ENCODE measurements at places on chromosomes 1 and 21.

DNA sequence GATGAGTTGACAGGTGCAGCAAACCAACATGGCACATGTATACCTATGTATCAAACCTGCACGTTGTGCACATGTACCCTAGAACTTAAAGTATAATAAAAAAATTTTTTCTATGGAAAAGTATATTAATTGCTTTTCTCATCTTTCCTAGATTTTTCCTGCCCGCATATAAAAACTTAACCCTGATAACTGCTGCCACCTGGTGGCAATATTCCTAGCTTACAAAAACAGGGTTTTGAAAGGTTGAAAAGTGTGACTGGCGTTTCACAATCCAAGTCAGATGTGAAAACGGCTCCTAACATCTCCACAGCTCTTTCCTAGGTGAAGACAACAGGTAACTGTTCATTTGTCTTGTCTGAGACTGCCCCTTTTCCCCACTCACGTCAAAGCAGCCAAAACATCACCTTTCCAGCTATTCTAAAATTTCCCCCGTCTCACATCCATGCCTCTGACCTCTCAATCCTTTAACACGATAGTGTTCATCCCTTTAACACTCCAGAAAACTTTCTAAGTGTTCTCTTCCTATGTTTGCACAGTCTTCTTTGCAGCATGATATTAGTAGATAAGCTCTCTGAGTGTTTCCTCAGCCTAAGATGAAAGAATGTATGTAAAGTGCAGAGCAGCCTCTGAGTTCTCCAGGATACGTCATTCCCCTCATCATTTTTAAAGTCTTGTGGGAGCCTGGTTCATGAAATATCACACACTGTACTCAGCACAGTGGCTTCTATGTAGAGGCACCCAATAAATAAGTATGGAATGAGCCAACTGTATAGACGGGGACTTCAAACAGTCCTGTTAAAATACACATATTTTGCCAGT lies 27.5 kb downstream of the OVGP1 start:
- DNase-seq = no peak

- DNase-seq = no peak
These were observed 61.0 kb downstream of the TOR3A start for GRCh38 chr1:179142889-179143299.

DNA sequence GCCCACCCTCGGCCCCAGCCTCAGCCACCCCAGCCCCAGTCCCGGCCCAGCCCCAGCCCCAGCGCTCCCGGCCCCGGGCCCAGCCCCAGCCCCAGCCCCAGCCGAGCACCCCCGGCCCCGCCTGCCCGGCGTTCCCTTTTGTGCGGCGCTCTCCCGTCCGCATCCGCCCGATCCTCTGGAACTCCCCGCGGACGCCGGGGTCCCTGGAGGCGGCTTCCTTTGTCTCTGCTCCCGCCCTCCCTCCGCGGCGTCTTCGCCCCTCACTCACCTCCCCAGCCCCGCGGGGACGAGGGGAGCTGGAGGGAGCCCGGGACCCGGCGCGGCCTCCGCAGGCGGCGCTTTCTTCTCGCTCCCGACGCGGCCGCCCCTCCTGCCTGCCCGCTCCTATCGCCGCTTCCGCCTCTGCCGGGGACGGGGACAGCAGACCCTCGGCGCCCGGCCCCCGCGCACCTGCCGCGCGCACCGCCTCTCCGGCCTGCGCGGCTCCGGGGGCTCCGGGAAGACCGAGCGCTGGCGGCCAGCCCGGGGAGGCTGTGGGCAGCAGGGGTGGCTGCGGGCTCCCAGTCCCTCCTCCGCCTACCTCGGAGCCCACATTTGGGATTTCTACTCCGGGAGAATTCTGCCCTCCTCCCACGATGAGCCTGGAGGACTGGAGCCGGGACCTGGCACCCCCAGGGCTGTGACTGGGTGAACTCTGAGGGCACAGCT lies 14.0 kb downstream of the AGRN start:
- no peak for DNase-seq

DNA sequence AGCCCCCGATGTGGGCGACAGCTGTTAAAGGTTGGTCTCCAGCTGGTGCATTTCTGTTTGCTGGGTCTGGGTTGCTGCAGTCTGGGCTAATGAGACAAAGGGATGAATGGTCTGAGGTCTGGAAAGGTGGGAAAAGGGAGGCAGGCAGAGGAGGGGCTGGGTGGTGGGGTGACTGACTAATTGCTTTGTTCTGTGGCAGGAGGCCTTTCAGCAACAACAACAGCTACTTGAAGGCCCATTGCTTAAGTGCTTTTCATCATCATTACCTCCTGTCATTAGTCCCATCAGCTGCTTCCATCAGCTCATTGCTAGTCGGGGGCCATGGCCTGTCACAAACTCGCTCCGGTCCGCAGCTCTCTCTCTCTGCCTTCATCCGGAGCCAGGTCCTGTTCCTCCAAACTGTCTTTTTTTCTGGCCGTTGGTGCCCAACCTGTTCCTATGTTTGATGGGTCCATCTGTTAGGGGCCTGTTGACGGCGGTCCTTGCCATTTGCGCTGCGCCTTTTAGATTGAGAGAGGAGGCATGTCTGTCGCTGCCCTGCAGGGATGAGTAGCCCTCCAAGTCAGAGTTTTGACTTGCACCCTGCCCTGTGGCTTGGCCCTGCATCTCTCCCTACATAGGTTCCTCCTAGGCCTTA lies 105.6 kb upstream of the PLXNA2 start:
- DNase-seq = no peak

GRCh38 chr1:209755926-209756614 lies at the start of gene TRAF3IP3:
TSS of gene TRAF3IP3 (plus strand) at chr1:209756053. CDS start at chr1:209760040, 3,987 bp downstream.
- DNase-seq = no peak

DNA sequence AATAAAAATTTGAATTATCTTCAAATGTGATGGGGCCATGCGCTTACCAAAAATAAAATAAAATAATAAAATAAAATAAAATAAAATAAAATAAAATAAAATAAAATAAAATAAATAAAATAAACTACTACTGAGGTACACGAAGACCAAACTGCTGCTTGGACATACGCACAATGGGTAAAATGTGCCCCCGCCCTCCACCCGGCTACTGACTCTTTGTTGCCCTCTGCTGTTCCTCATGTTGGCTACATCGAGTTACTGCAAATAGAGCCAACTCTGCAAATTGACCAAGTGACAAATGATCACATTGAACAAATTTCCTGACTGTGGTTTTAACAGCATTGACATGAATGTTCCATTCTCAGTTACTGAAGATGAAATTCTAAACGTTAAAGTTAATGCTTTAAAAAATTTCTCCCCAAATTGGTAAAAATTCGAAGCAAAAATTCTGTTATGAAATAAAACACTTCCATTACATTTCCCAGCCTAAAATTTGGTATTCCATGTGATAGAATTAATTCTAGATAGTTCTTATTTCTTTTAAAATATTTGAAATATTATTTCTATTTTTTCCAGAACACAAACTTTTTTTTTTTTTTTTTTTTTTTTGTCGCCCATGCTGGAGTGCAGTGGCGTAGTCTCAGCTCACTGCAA lies 18.8 kb upstream of the MAP1LC3C start:
- DNase-seq = no peak

GRCh38 chr1:242522304-242522945 lies 2.1 kb downstream of the PLD5 start:
- no peak for DNase-seq

Measured in RWPE2 (cell line).